ENCODE measurements at places on chromosomes 3 and 15.

GRCh38 chr3:182136008-182136910 is 424.5 kb downstream of the SOX2 start:
- DNase-seq: no peak

DNA sequence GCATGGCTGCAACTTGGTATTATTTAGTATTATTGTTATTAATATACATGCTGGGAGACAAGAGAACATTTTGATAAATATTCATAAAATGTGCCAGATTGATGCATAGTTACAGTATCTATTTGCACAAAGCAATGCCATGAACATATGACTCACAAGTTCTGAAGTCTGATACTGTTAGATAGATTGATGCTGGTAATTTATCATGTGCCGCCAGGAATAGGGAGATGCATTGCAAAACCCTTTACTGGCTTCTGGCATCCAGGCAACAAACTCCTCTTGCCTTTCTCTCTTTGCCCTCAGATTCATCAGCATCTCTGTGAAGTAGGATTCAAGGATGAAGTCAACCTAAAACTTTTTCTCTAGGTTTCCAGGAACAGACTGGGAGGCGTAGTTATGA is 41.0 kb upstream of the SLC25A26 start:
- no peak for DNase-seq

DNA sequence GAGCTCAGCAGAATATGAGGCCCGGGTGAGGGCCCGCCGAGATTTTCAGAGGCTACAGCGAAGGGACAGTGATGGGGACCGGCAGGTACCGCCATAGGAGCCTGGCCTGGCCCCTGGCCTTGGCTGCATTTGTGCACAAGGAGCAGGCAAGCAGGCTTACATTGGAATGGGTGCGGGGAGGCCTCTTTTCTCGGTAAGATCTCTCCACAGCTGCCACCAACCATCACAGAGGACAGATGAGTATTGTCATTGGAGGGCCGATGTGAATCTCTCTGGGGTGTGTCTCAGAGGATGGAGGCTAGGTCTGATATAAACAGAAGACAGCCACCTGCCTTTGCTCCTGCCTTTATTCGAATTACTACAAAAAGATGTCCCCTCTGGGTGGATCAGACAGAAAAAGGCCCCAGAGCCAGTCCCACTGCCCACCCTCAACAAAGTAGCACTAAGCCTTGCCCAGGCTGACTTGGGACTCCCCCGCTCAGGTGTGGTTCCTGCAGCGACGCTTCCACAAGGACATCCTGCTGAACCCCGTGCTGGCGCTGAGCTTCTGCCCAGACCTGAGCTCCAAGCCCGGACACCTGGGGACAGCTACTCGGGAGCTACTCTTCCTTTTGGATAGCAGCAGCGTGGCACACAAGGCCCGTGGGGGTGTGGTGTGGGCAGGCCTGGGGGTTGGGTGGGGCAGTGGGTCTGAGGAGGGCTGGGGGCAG is 5.4 kb downstream of the VWA5B2 start:
- no peak for DNase-seq

DNA sequence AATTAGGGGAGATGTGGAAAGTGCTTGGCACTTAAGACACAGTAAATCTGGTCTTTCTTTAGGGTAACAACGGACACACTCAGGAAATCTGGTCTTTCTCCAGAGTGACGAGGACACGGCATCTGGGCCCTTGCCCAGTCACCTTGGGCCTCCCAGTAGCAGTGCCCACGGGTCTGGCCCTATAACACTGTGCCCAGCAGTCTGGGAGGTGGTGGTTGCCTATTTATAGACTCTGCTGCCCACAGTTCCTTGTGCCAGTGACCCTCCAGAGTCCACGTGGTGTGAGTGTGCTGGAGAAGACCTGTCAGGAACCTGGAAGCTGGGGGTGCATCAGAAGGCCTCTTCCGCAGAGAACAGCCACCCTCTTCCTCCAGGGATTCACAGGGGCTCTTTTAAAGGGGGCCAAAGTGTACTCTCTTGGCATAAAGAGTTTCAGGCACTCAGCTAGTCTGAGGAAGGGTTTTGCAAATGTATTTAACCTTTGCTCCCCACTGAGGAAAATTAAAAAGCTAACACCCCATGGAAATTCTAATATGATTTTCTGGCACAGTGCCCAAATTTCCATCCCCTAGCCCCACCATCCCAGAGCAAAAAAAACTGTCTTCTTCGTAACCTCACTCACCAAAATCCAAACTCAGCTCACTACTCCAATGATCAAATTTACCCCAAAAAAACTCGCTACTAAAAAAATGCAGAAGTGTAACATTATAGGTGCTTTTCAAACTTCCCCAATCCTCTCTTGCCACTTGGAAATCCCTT is 15.4 kb downstream of the WNT5A start:
- DNase-seq: no peak

- DNase-seq: peak; percentile 83
Measured at GRCh38 chr15:69394556-69395282, 19.4 kb upstream of the KIF23 start.

GRCh38 chr3:126524429-126524988 is 554 bp downstream of the CHST13 start:
- DNase-seq: no peak

- no peak for DNase-seq
Measured at GRCh38 chr15:98794211-98794610, 145.9 kb downstream of the IGF1R start.

GRCh38 chr15:33675246-33675645 is 293.1 kb upstream of the CHRM5 start:
- no peak for DNase-seq

DNA sequence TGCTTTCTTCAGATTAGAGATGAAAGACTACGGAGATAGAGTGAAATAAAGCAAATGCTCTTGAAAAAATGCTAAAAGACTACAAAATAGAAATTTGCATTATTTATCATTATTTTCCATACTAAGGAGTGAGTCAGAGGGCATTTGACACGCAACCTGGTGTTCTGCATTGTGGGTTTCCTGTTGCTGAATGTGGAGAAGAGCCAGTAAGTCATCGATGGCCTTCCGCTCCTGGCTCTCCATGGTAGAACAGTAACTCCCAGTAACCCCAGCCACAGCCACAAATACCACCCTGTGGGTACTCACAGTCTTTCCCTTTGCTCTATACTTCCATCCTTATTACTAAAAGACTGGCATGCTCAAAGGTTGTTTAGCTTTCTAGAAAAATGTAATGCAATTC is 61.5 kb downstream of the CGGBP1 start:
- DNase-seq: no peak

DNA sequence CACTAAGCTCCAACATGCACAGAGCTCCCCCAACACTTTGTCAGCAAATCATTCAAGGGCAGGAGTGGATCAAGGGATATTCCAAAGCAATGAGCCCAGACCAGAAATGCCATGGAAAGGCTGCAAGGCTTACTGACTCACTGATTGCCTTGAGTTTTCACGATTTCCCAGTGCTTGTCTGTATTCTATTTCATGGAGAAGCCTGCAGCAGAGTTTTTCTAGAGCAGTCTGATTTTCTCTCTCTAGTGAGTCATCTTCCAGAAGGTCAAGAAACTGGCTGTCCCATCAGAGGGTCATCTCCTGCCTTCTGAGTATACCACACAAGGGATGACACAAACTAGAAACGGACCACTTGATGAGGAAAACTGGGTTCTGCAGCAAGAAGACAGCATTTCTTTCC is 16.5 kb downstream of the LMCD1 start:
- no peak for DNase-seq

DNA sequence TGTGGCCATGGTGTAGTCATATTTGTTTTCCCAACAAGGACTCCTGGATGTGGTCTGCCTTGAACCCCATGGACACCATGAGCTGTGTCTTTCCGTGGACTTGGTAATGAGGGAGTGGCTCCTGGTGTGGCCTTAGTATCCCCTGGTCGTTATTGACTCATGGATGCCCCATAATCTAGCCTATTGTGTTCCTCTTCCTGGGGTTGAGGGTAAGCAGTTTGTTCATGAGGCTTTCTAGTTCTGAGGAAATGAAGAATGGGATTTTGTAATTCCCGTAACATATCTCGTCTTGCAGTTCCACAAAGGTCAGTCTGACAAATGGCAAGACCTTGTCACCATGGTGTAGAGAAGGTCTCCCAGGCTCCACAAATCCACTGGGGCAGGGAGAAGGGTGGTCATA is 22.6 kb downstream of the RAB7A start:
- DNase-seq: no peak

DNA sequence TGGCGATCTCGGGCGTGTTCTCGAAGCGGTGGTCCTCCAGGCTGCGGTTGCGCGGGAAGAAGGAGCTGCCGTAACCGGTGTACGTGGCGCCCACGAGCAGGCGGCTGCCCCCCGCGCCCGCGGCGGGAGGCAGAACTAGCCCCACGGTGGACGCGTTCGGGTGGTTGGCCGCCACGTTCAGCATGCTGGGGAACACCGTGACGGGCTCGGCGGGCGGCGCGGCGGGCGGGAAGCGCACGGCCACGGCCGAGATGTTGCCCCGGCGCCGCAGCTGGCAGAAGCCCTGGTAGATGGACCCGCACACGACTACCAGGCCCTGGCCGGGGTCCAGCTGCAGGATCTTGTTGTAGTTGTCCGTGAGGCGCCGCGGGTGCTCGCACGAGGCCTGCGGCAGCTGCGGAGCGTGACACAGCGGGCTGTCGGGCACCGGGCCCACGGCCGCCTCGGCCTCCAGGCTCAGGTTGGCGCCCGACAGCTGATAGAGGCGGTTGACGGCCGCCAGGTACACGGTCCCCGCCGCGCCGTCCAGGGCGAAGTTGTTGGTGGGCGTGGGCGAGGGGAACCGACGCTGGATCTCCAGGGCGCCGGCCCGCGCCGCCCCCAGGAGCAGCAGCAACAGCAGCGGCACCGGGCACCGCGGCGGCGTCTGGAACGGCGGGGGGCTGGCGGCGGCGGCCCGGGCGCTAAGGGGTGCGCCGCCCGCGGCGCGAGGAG is 397 bp downstream of the PLXND1 start:
- DNase-seq: no peak

DNA sequence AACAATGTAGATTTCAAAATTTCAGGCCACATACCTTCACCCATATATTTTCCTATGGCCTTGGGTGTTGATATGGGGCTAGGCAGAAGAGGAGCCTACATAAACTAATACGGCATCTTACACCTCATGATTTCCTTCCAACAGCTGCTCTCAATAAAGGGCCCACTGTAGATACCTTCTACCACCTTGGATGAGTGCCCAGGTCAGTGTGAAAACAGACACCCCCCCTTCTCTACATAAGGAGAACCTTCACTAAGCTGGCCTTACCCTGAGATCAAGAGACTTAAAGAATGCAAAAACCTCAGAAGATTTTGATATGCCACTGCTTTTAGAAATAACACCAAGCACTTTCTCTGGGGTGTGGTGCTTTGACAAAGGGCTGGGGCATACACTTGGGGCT is 42.7 kb downstream of the SH3BP5 start:
- DNase-seq: no peak
